Pancreas (tissue), 10 donors: ENCODE measurements at places on chromosomes 2 and 18.

DNA sequence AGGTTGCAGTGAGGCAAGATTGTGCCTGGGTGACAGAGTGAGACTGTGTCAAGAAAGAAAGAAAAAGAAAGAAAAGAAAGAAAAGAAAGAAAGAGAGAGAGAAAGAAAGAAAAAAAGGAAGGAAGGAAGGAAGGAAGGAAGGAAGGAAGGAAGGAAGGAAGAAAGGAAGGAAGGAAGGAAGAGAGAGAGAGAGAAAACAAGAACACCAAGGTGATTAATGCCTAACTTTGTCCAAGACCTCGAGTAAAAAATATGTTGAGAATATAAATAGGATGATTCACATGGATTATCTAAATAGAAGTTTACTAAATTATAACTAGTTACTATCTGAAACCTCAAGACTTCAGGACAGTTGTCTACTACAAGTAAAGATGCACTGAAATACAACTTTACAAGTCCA is 7.2 kb downstream of the PECR start:
- no peak for DNase-seq

DNA sequence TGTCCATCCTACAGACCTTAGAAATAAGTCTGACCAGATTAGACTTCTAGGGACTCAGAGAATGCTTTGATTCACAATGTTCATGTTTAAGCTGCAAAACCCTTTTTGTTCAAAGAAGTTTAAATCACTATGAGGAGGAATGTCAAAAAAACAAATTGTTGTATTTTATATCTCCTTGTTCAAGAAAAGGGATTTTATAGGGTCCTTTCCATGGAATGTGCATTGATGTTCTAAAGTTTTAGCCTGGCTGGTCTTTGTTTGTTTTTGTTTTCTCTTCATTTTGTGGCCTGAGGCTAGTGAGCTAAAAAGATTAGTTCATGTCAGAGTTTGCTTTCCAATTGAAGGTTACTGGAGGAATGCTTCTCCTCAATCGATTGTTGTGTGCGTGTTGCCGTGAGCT is 77.2 kb downstream of the MGAT5 start:
- no peak for DNase-seq

GRCh38 chr2:215460682-215461382 is 25.0 kb upstream of the FN1 start:
- no peak for DNase-seq

- no peak for DNase-seq
These were observed 284.3 kb upstream of the CXCR4 start for GRCh38 chr2:136402281-136402680.

GRCh38 chr2:113257516-113258264 is 21.0 kb downstream of the PAX8 start:
- DNase-seq, result no peak

DNA sequence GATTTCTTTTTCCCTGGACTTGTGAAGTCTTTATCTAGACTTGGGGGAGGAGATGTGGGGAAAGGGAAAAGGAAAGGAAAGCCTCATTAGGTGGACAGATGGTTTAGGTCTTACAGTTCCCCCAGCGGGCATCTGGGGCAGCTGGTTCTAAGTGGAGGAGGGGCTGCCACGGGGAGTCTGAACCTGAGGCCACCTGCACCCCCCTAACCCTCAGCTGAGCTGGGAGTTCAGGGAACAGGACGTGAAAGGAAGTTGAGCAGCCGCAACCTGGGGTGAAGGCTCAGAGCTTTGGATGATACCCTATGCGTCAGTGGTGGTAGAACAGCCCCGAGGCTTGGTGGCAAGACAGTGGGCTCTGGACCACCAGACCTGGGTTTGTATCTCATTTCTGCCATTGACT is 26.8 kb downstream of the ITM2C start:
- peak; percentile 21 for DNase-seq

DNA sequence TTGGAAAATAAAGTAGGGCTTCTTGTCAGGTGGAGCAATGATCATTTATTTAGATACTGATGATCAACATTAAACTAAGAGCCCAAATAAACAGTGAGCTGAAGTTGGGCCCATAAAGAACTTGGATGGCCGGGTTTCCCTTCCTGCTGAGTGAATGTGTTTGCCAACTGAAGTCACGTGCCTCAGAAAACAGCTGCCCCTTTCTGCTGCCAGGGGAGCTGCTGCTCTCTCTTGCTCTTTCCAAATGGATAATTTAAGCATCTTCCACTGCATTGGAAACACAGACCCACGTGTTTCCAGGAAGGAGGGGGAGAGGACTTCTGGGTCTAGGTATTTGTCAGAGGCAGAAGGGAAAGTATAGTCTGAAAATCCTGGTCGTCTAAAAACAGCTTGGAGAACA is 22.9 kb upstream of the NCKAP5 start:
- DNase-seq, result peak; percentile 13

- no peak for DNase-seq
These were observed 143.0 kb downstream of the HNMT start for GRCh38 chr2:138107288-138107687.

- no peak for DNase-seq
These were observed 835.0 kb upstream of the FANCL start for GRCh38 chr2:59076079-59076619.

- DNase-seq, result no peak
These were observed 1653.1 kb upstream of the SLC39A10 start for GRCh38 chr2:194003911-194004310.

GRCh38 chr2:86704459-86704971 is 15.6 kb upstream of the RMND5A start:
- no peak for DNase-seq

DNA sequence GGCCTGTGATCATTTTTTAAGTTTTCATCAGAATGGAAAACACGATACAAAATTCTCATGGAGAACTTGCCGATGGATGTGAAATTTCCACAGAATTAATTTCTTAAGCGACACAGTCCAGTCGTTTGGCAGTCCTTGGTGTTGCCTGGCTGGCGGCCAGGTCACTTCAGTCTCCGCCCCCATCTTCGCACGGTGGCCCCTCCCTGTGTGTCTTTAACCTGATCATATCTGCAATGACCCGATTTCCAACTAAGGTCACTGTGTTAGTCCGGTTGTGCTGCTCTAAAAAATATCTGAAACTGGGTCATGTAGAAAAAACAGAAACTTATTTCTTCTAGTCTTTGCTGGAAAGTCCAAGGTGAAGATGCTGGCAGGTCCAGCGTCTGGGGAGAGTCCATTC is 44.5 kb upstream of the COPS8 start:
- peak; percentile 59 for DNase-seq

GRCh38 chr2:168312036-168312822 is 64.8 kb upstream of the STK39 start:
- no peak for DNase-seq

GRCh38 chr2:164234074-164234473 is 387.2 kb downstream of the GRB14 start:
- DNase-seq, result no peak

- DNase-seq, result no peak
These were observed 207.6 kb downstream of the SLC8A1 start for GRCh38 chr2:40244251-40244650.

GRCh38 chr2:112714836-112715631 is 5.8 kb upstream of the NT5DC4 start:
- DNase-seq, result no peak
